ENCODE measurements at places on chromosomes 6 and 20.

DNA sequence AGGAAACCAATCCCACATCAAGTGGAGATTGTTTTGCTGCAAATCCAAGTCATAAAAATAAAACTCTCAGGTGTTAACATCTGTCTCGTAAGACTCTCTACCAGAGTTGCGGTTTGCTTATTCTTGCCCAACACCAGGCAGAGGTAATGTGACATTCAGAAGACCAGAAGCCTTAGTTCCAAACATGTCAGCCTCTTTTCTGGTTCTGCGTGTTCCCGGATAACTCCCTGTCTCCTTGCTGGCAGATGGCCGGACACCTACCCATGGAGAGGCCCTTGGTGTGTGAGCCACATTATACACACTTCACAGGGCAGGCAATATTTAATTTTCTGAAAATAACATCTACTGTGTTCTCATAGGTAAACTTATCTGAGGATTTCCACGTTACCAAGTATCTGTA lies 73.4 kb downstream of the GMPR start:
- no peak for DNase-seq

DNA sequence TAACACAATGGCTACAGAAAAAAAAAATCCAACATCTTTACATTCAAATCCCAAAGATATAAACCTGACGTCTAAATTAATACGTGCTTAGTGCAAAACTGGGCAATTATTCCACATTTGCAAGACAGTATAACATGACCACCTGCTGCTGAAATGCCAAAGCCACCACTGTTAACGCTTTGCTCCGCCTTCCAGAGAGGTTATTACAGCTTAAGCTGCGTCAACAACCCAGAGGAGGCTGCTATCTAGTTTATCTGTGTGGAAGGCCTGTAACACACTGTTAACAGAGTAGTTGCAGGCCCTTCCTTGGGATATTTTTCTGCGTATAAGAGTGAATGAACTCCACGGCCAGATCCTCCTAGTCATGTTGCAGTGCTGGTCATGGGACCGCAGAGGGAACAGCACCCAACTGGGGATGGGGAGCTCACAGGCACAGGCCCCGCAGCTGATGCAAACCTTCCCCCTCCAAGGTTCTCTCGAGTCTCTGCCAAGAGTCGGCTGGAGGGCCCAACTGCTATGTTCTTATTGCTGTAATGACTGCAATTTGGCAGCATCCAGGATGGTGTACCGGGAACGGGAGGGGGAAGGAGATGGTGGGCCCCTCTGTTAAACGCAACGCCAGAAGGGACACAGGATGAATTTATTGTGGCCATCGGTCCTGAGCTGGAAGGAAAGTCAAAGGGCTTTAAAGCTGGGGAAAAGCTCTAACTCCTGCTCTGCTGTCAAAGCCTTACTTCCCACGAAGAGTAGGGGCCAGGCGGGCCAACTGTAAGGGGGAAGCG lies 993 bp upstream of the NCOA7 start:
- peak; percentile 46 for DNase-seq

- no peak for DNase-seq
Measured at GRCh38 chr6:23642849-23643248, 483.2 kb upstream of the NRSN1 start.

GRCh38 chr20:45751721-45752120 lies 29.6 kb downstream of the SPINT4 start:
- DNase-seq: no peak

- DNase-seq: no peak
Measured at GRCh38 chr6:134035823-134036296, 16.6 kb downstream of the SLC2A12 start.

- DNase-seq: no peak
Measured at GRCh38 chr20:33093074-33093473, 13.6 kb downstream of the BPIFB4 start.

GRCh38 chr6:158009114-158009891 lies 27.6 kb downstream of the SYNJ2 start:
- DNase-seq: no peak

DNA sequence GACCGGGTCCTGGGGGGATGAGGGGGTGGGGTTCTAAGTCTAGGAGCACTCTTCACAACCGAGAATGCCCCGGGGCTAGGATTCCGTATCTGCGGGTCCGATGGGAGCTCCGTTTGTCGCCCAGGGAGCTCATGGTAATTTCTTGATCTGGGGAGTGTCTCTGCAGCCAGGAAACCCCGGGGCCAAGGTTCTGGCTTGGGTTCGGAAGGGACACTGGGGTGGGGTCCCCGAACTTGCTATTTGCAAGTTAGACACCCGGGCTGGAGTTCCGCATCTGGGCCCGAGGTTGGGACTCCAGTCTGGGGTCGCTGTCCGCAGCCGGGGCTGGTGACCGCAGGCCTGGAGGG lies 397 bp downstream of the PEDS1 start:
- DNase-seq: no peak

GRCh38 chr20:34129518-34130162 lies 17.6 kb upstream of the EIF2S2 start:
- peak; percentile 13 for DNase-seq

- no peak for DNase-seq
Measured at GRCh38 chr20:53258741-53259140, 286.6 kb downstream of the TSHZ2 start.

- no peak for DNase-seq
Measured at GRCh38 chr20:58457083-58457695, 58.0 kb downstream of the APCDD1L start.

DNA sequence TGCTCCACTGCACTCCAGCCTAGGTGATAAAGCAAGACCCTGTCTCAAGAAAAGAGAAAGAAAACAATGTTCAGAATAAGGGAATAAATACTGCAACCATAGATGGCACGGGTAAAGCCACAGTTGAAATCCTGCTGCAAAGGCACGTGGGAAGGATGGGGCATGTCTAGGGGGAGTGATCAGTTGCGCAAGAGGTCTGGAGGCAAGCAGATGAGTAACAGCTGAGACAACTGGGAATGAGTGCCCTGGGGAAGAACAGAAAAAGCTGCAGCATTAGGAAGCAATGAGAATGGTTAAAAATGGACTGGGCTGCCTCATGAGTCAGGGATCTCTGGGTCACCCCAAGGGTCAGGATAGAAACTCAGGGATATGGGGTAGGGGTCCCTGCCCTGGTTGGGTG lies 96.3 kb downstream of the GMPR start:
- no peak for DNase-seq

DNA sequence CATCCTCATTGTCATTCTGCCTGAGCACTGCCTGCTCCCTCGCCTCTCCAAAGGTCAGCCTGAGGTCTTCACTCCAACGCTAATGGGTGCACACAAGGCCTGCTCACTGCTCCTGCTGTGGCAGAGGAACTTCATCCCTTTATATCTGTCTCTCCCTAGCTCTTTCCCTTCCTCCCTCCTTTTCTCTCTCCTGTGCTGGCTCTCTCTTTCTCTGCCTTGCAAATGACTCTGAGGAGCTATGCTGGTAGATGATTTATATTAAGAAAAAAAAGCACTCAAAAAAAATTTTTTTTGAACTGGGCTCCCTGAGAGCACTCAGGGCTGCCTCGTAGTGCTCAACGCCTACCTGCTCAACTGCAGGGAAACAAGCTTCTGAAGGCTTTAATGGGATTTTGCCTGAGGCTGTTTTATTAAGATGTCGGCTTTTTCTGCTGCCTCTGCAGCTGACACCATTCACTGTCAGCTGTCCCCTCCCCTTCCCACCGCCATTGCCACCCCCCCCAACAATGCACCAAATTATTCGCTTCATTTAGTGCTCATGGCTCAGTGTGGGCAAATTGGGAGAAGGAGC lies 137.7 kb upstream of the DEFB112 start:
- DNase-seq: no peak

DNA sequence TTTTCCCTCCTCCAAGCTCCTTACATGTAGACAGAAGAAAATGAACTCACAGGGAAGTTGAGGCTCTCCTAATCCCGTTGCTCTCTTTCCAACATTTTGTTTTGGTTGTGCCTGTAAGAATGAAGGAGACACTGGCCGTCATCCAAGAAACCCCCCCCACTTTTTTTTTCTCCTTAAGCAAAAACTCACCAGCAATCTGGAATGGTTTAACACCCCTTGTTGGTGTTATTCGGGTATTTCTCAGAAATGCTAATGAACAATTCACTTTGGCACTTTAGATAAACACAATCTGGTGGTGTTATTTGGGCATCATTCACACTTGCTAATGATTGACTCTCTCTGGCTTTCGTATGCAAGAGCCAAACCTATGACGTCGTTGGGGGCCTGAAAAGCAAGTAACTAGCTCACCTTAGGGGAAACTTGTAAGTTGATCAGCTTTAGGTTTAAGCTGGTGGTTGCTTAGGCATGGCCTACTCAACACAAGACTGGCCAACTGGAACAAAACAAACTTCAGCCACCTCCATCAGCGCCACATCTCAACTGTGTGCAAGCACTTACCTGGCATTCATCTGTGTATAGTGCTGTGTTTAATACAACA lies 24.3 kb upstream of the OLIG3 start:
- DNase-seq: no peak

DNA sequence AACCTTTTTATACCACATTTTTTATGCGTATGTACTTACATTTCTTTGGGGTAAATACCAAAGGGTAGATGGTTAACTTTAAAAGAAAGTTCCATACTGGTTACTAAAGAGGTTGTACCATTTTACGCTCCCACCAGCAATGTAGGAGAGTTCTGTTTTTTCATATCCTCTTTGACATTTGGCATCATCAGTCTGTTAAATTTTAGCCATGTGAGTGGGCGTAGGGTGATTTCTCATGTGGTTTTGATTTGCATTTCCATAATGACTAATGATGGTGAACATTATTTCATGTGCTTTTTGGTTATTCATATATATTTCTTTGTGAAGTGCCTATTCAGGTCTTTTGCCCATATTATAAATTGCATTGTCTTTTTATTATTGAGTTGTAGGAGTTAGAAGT lies 194.2 kb downstream of the PRL start:
- DNase-seq: no peak

DNA sequence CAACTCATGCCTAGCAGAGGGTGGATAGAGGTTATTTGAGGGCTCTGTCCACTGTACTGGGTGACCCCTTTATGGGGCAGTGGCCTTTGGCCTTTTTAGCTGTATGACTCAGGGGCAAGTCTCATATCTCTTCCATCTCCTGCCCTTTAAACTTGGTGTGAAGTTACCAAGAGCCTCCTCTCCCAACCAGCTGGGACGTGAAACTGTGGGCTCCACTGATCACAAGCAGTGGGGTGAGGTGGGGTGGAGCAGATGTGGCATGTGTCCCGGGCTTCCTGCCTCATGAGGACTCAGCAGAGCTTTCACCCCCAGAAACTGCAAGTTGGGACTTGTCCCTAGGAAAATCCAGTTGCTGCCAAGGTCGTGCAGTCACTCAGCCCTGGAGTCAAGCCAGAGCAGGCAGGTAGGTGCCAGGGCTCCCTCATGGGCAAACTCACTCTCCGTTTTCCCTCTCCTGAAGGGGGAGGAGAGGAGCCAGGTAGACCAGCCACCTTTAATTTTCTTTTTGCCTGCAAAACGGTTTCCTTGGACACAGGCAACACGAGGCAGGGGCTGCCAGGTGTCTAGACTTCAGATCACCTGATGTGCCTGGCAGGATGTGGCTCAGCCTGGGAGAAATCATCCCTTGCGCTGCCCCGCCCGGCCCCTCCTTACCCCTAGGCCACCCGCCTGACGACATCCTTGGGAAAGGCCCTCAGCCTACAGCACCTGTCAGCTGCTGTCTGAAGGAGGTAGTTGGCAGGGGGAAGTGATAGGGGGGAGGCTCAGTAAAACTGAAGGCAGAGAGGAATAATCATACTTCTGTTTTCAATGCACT lies 4.0 kb downstream of the CDKN1A start:
- no peak for DNase-seq

GRCh38 chr6:170460641-170461040 lies 92.5 kb downstream of the PSMB1 start:
- DNase-seq: no peak

GRCh38 chr20:888057-888456 lies 28.1 kb downstream of the ANGPT4 start:
- no peak for DNase-seq

DNA sequence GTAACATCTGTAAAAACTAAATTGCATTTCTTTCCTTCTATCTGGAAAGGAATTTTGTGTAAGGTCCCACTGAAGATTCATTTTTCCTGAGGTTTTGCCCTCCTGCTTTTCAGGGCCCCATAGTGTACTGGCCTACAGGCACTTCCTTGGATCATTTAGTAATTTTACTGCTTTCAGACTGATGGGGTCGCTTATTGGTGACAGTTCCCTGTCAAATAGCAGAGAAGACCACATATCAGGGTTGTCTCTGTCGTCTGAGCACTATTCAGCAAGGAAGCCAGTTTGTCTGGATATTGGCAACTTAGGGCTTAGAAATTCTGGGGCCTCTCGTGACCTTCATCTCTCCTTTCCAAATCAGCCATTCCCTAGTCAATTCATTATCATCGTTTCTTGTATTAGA lies 3.5 kb downstream of the GRM1 start:
- DNase-seq: no peak

GRCh38 chr20:40481337-40481736 lies 207.7 kb downstream of the MAFB start:
- no peak for DNase-seq

DNA sequence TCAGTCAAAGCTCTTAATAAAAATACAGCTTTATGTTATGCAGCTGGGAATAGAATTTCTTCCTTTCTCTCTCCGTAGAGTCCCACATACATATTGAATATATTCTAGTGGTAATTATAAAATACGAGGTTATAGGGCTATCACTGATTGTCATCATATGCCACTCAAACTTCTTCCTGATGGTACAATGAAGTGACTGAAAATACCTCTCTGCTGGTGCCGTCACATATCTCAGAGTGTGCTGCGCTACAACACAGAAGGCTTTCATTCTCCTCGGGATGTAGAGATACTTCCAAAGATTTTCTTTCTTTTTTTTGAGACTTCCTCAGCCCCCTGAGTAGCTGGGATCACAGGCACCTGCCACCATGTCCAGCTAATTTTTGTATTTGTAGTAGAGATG lies 249.9 kb downstream of the BTBD9 start:
- no peak for DNase-seq

DNA sequence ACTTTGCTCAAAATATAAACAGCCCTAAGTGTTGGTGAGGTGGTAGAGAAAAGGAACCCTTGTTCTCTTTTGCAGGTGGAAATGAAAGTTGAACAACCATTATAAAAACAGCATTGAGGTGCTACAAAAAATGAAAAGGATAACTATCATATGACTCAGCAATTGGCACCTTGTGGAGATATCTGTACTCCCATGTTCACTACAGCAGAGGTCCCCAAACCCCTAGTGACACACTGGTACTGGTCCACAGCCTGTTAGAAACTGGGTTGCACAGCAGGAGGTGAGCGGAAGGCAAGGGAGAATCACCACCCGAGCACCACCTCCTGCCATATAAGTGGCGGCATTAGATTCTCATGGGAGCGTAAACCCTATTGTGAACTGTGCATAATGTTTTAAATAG lies 267.4 kb upstream of the THEMIS start:
- no peak for DNase-seq

DNA sequence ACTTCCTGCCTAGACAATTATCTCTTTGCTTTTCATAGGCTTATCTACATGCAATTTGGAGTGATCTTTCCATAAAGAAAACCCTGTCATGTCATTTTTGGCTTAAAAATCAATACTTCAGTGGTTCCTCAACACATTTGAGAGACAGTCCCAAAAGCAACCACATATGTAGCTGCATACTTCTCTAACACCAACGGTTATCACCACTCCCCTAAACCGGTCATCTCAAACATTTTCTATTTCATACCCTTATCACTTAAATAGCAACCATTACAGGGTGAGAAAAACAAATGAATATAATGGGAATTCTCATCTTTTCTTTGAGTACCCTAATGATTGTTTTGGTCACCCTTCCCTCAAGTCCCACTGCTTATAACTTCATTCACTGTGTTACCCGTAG lies 5.1 kb downstream of the GLO1 start:
- DNase-seq: no peak

GRCh38 chr6:63816401-63816981 lies 180.9 kb downstream of the PHF3 start:
- no peak for DNase-seq

GRCh38 chr6:13268913-13269518 lies 59.3 kb downstream of the TBC1D7 start:
- DNase-seq: no peak
